Activated CD4-positive, alpha-beta T cell treated with anti-CD3 and anti-CD28 coated beads, Interleukin-2, amount 50 U/mL, for 48 hours (primary cell): ENCODE measurements at places on chromosomes 3 and 15.
A peak's percentile ranks its signal among the peaks of the same experiment; 100 is the strongest.

GRCh38 chr3:10180289-10180688, 15.6 kb downstream of the IRAK2 start:
- no peak for DNase-seq

GRCh38 chr3:155646128-155646527, 98.7 kb downstream of the PLCH1 start:
- no peak for DNase-seq

GRCh38 chr3:65902304-65902793, 136.4 kb downstream of the MAGI1 start:
- no peak for DNase-seq

DNA sequence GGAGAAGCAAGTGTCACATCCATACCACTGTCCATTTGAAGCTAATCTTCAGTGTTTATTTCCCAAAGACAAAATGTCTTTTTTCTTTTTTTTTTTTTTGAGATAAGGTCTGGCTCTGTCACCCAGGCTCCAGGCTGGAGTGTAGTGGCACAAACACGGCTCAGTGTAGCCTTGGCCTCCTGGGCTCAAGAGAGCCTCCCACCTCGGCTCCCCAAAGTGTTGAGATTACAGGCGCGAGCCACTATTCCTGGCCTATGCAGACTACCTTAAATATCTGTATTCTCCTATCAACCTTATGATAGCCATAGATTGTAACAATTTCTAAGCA, 27.7 kb upstream of the VPS33B start:
- no peak for DNase-seq

DNA sequence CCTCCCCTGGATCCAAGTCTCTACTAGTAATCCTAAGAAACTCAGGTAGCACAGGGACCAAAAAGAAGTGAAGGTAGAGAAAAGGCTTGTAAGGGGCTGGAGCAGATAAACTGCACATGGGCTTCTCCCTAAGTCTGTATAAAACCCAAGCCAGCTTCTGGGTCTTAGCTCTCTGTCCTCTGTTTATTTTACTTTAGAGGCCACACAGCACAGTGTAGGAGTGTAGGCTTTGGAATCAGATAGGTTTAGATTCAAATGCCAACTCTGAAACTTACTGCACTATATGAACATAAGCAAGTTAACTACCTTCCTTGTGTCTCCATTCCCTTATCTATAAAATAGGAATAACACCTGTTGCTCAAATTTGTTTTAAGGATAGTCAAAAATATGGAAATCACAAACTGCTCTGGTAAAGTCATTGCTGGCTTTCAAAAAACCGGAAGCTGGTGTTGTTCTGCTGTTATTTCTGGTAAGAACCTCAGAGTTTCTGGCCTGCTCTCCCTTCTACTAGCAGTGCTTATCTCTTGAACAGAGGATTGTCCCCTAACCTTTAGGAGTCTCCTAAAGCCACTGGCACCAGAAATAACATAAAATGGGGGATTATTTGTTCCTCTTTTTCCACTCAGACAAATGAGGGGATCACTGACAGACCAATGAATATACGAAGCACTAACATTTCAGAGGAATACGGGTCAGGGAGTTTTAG, 33.8 kb downstream of the PIK3R4 start:
- no peak for DNase-seq

DNA sequence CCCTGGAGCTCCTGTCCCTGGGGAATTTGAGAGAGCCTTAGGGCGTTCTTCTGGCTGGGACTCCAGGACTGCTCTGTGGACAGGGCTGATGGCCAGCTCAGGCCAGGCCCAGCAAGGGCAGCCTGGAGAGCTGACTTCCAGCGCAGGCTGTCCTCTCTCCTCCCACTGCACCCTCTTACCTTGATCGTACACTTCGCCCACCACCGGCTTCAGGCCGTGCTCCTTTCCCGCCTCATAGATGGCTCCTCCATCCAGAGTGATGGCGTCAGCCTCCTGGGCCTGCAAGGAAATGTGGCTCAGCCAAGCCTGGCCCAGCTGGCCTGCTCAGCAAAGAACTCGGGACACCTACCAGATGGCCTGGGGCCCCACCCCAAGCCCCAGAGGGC, 3.1 kb downstream of the MELTF start:
- DNase-seq = no peak

DNA sequence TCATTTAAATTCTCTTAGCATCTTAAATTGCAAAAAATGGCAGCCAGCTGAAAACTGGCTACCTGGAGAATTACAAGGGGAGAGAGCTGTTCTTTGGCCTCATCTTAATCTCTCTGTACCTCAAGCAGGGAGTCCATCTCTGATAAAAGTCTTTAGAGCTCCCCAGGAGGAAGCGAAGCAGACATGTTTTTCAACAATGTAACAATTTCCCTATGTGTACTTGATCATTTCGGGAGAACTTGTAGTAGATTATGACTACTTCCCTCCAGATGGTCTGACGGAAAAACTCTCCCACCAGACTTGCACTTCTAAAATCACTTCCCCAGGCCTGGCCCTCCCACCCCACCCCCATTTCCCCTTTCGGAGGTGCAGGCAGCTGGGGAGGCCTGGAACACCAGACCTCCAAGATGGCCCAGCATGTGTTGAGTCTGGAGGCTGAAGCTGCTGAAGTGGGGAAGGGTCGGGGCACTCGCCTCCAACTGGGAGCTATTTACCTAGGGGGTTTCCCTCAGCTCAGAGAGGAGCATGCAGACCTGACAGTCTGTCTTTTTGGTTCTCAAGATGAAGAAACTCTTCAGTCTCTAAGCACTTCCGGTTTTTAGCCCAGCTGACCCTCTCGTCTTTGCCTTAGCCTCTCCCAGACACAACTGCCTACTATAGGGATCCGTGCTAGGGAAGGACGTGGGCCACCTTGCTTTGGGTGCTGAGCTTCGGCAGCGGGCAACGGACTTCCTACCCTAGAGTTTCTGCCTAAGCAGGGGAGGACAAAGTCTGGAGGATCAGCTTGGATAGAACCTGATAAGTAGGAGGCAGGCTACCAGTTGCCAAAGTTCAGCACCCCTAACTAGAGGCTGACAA, 164.0 kb upstream of the TBL1XR1 start:
- peak; percentile 24 for DNase-seq

DNA sequence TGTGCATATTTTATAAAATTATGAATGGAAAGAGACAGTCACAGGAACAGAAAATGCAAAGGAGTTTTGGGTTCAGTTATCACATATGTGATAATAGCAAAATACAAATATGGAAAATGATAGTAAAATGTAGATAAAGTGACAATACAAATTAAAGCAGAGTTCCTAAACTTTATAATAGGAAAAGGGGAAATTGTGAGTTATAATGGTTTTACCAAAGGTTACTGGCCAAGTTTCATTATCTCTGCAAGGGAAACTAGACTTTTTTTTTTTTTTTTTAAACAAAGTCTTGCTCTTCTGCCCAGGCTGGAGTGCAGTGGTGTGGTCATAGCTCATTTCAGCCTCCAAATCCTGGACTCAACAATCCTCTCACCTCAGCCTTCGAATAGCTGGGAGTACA, 228.7 kb upstream of the CGNL1 start:
- DNase-seq = no peak

DNA sequence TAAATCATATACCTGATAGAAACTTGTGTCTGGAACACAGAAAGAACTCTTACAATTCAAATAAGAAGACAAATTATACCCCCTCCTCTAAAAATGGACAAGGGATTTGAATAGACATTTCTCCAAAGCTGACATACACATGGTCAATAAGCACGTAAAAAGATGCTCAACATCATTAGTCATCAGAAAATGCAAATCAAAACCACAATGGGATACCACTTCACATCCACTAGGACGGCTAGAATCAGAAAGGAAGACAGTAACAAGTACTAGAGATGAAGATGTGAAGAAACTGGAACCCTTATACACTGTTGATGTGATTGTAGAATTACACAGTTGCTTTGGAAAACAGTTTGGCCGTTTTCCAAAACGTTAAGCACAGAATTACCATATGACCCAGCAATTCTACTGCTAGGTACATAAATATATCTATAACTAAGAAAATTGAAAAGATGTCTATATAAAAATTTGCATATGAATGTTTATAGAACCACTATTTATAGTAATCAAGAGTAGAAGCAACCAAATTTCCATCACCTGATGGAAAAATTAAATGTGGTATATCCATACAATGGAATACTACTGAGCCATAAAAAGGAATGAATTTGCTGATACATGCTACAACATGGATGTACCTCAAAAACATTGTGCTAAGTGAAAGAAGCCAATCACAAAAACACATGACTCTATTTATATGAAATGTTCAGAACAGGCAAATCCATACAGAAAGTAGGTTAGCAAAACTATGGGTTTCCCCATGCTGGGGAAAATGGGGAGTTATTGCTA, 60.8 kb downstream of the GREM1 start:
- no peak for DNase-seq

GRCh38 chr3:59886790-59887189, 837.0 kb upstream of the CFAP20DC start:
- DNase-seq = no peak

DNA sequence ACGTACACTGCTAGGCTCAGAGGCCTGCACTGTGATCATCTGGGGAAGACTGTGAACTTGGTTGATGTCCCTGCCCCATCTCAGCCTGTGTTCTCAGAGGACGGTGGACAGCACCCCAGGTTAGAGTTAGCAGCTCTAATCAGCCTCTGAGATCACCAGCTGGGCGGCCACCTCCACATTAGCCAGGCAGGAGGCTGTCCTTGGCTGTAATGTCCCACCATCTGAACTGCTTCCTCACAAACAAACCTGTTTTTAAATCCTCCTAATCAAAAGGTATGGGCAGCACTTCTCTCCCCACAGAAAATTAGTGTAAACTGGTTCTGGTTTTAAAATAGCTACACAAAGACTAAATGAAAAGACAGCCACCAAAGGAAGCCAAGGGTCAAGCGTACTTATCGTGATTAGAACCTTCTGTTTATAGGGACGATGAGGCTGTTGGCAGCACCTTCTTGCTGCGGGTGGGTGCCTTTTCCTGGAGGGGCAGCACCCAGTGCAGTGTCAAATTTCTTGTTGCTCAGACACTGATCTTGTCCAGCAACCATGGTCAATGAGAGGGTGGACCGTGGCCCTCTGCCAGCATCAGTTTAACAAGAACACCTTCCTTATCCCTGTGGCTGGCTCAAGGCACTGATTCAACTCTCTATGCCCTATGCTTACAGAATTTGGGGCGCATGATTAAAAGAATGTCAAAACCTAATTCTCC, 24.6 kb downstream of the ACSBG1 start:
- no peak for DNase-seq

DNA sequence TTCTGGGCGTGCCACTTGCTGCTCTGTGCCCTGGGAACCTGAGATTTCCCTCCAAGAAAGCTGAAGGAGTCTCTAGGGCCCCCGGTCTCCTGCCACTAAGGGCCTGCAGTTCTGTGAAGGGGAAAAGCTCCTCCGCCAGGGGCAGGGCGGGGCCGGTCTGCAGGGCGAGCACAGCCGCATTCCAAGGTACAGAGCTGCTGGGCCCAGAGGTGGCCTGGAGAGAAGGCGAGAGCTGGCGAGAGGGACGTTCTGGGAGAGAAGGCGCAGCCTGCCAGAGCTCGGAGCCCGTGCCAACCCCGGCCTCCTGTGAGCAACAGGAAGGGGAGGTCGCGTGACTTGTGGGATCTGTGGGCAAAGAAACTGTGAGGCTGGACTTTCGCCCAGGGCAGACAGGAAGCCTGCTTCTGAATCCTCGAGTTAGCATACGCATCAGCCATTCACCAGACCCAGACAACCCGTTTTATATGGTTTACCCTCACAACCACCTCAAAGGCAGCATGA, 500.4 kb downstream of the SHQ1 start:
- peak; percentile 72 for DNase-seq

- no peak for DNase-seq
Observed at GRCh38 chr15:40847223-40847961, 3.5 kb downstream of the SPINT1 start.

- DNase-seq = no peak
Observed at GRCh38 chr3:139808201-139808600, 126.8 kb upstream of the CLSTN2 start.

GRCh38 chr15:71788646-71789579, 21.4 kb upstream of the NR2E3 start:
- no peak for DNase-seq

DNA sequence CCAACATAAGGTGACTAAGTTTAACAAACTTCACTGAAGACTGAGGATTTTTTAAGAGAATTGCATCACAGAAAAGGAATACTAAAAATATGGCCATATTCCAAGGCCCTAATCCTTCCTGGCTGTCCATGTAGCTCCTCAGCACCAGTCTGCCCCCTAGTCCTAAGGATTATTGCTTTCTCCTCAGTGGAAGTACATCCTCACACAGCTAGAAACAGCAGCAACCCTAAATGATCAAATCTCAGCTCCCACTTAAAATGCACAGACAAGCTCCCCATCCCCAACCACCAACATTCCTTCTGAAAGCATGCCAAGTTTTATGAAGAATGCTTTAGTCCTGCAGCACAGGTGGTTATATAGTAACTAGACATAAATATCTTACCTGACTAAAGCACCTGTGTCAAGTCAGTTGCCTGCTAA, 14.7 kb downstream of the ST3GAL6 start:
- no peak for DNase-seq

DNA sequence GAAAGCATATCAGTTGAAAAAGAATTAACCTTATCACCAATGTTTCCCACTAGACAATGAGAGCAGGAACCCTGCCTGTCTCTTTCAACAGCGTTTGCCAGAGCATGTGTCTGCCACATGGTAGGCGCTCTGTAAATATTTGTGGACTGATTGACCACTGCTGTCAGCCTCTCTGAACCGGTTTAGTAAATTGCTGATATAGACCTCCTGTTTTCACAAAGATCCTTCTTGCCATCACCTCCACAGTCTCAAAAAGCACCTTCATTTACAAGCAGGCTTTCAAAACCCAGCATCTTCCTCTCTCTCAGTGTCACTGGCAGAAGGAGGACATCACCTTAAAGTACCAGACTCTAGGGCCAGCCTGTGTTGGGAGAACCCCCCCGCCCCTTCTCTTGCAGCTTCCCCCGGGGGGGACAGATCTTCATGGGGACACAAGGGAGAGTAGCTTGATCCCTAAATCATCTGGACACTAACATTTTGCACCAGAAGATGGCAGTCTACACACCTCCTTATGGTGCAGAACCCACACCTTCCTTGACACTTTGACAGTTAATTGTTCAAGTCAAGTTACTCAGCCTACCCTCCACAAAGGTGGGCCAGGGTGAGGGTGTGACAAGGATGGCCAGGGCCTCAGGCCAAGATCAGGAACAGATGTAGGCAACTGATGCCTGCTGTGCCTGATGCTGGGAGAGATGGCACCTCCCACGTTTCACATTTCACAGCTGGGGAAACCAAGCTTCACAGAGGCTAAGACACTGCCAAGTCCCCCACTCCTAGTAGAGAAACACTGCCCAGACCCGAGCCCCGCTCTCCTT, 37.8 kb upstream of the USP3 start:
- DNase-seq = peak; percentile 41

DNA sequence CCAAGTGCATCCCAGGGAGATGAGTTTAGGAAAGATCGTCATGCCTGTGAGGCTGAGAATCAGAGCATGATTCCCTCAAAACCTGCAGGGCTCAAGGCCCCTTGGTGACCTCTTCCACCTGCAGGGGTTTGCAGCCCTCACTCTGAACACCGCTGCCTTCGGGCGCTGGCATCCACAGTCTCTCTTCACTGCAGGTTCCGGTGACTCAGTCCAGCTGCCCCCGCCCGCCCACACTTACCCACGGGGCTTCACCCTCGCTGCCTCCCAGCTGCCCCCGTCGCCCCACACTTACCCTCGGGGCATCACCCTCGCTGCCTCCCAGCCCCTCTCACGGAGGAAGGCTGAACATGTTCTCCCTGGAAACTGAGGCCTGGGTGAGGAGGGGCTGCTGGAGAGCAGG, 277.1 kb downstream of the XXYLT1 start:
- DNase-seq = no peak
